ENCODE measurements at places on chromosomes 2 and 18.
A peak's percentile ranks its signal among the peaks of the same experiment; 100 is the strongest.

DNA sequence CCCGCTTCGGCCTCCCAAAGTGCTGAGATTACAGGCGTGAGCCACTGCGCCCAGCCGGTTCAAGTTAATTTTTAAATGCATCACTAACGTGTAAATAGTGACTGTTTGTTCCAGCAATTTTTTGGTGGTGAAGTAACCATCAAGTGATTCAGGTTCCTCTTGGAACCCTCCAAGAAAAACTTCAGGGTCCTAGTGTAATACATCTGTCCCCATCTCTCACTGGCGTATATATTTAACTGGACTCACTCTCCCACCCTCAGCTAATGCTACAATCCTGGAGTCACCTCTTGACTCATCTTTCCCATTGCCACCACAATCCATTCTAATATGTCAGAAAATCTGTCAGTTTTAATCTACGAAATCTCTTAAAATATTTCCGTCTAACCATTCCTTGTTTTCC lies 10.3 kb downstream of the SULT1C4 start:
- DNase-seq: no peak

DNA sequence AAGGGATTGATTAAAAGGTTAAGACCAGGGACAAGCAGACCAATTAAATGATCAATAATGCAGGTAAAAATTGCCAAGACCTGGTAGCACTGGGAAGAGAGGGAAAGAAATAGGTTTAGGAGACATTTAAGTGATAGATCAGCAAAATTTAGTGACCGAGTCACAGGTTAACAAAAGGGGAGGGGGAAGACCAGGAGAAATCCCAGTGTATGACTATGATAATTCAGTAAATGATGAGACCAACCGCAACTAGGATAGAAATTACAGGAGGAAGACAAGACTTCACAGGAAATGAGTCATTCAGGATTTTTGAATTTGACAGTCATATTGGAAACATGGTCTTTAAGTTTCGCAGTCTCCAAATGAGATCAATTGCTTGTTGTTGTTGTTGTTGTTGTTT lies 62.9 kb downstream of the COBLL1 start:
- DNase-seq: no peak

DNA sequence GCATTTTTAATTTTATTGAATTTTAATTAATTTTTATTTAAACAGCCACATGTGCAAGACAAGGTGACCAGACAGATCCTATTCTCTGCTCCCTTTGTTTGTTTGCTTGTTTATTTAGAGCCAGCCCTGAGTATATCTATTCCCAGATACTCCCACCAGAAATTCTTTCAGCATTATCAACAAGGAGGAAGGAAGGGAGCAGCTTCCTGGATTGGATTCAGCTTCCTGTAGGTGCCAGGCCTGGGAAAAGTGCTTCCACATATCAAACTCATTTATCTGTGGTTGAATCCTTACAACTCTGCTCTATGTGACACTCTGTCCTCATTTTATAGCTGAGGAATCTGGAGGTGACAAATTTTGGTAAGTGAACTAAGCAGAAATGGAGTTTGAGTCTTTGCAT lies 60.5 kb upstream of the KLF7 start:
- no peak for DNase-seq

DNA sequence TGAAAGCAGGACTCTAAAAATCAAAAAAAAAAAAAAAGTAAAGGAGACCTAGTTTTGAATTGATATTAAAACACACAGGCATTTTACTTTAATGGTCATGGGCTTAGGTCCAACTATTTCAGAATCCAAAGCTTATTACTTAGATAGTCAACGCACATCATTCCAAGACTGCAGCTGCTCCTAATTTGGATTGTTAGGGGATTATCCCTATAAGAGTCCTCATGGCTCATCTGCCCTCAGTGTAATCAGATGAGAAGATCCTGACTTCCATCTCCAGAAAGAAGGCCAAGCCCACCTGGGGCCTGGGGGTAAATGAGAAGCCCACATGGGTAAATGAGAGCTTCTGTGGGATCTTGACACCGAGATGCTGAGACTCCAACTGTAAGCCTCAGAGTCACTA lies 424.2 kb downstream of the NRXN1 start:
- DNase-seq: no peak

DNA sequence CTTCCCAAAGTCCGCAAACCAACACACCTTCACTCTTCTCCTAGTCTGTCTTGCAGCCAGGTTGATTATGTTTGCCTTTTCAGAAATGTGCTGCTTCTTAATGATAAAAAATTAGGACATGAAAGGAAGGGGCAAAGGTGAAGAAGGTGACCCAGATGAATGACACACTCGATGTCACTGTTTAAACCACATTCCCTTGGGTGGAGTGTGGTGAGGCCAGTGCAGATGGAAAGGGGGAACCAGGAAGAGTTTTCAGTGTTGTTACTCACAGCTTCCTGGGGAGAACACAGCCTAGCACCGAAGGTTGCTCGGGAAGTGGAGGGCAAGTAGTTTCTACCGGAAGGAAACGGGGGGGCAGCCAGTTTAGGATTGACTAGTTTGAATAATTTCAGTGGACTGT lies 57.2 kb upstream of the BOD1L2 start:
- DNase-seq: no peak

GRCh38 chr2:62783679-62784078 lies 78.2 kb downstream of the EHBP1 start:
- no peak for DNase-seq

DNA sequence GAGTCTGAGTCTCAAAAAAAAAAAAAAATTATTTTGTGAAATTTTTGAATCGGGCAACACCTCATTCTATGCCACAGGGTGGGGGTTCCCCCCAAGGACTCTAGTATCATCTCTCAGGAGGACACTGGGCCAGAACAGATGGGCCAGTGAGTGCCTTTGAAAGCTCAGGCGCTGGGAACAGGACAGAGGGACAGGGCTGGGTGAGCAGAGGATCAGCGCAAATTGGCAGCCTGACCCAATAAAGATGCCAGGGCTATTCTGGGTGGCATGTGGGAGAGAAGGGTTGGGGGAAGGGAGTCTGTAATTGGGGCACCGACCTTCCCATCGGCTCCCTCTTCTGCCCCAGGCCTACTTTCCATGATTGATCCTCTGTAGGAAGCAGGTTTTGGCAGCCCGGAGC lies 44.0 kb downstream of the KIF3C start:
- no peak for DNase-seq

GRCh38 chr2:239355724-239356123 lies 45.1 kb downstream of the HDAC4 start:
- no peak for DNase-seq

DNA sequence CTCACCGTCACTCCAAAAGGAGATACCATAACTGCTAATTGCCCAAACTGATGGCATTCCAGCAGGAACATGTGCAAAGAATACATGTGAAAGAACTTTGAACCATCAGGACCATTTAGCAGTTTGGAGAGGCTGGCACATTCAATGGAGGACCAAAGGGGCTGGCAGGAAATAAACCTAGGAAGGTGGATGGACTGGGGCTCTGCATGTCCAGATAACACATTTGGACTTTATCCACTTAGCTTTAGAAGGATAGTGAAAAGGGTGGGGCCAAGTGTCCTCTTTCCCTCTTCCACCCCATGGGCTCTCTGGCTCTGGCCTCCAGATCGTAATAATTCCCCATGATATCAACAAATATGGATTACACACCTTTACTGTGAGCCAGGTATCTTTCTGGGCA lies 80.0 kb upstream of the STPG4 start:
- DNase-seq: no peak

GRCh38 chr2:71925268-71926088 lies 222.2 kb downstream of the CYP26B1 start:
- no peak for DNase-seq

DNA sequence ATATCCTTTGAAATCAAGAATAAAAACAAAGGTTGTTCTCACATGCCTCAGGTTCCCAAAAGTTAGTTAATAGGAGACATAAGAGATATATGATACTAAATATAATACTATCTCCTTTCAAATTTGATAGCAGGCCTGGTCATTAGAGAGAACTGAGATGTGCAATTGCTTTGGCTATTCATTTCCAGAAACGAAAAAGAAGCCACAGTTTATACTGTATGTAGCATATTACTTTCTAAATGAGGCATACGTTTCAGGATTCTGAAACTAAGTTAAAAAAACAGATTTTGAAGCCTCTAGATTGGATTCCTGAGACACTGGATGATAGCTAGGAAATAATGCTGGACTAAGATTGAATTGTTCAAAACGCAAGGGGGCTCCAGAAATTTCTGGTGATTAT lies 7.1 kb downstream of the PPP1R1C start:
- no peak for DNase-seq

DNA sequence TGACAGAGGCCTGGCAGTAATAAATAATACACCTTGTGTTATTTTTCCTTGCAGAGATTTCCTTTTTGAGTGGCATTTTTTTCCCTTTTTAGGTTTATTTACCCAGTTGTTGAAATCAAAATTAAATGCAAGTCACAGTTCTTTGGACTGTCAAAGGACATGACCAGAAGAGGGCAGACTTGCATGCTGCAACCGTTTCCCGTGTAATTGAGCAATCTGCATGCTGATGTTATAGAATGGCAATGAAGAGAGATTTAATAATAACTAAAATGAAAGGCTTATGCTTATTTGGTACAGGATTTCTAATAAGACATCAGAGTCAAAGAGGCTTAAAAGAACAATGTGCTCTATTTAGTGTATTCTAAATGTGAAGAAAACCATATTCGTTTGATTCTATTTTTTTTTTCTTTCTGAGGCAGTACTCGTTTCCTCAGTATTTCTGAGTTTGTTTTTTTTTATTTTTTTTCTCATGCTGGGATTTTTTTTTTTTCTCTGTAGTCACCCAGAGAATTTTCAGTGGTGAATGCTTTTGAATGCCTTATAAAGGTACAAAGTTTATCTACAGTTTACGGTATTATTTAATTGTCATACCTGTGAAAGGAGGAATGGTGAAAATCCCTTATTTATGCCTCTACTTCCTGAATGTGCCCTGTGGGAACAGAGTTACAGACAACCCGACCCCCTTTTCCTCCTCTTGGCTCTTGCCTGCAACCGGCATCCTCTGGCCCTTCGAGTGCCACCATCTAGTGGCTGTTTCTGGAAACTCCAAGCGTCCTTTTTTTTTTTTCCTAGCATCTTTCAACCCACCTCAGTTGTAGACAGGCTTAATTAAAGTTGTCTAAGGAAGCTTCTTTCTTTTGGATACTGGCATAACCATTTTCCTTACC lies 368.5 kb downstream of the LRRTM1 start:
- DNase-seq: peak; percentile 2

DNA sequence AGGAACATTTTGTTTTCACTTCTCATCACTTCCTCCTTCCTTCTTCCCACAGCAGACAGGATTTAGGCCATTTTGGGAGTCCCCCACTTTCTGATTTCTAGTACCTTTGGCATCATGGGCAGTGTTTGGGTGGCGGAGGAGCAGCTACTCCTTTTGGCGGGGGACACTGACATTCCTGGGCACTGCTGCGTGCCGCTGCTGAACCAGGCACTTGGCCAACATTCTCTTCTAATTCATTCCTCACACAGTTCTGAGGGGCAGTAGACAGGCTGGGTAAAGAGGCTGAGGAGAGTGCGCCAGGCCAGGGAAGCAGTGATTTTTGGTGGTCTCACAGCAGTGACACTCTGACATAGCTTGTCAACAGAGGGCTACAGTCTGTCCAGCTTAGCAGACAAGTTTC lies 270.2 kb downstream of the LOXHD1 start:
- DNase-seq: no peak

GRCh38 chr18:32277549-32277948 lies 87.7 kb downstream of the MEP1B start:
- DNase-seq: no peak

DNA sequence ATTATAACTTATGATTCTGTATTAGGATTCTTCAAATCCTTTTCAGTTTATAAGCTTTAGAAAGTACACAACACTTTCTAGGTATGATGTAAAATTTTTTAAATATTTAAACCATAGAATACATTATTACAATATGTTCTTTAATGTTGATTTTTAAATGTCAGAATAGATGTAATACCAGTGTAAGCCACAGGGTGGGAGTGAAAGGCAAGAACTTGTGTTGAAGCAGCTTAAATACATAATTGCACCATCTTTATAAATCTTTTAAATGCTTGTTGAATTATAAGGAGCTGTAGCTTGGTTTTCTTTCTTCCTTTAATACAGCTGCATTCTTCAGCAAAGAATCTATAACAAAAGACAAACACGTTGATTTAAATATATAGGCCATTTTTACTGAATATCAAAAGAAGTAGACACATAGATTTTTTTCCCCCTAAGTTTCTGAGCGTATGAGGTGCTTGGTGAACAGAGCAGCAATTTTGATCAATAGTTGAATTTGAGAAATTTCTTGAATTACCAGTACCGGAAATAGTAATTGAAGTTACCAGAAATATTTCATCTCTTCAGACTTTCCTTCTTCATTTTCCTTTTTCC lies 63.0 kb downstream of the TANK start:
- DNase-seq: no peak

DNA sequence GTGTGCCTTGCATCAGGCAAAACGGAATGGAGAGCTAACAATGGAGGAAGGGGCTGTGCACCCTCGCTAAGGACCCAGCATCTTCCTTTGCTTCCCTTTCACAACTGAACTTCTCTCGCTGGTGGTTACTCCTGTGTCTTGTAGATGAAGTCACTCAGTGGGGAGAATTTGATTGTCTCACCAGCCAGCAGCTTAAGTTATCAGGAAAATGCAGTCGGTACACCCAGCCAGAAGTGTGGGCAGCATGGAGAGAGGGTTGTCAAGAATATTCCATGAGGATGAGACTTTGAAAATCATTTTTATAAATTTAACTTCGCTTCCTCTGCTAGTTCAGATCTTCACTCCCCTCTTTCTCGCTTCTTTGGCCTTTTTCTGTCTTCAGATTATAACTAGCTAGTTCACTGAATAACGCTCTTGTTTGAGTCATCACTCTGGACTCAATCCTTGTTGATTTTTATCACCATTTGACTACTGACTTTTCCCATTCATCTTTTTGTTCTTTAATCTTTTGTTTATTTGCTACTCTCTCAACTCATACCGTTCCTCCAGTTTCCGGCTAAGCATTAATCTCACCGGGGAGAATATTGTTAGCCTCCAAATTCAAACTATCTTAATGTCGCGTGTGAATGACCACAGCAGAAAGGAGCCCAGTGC lies 221.7 kb downstream of the CD226 start:
- DNase-seq: no peak

DNA sequence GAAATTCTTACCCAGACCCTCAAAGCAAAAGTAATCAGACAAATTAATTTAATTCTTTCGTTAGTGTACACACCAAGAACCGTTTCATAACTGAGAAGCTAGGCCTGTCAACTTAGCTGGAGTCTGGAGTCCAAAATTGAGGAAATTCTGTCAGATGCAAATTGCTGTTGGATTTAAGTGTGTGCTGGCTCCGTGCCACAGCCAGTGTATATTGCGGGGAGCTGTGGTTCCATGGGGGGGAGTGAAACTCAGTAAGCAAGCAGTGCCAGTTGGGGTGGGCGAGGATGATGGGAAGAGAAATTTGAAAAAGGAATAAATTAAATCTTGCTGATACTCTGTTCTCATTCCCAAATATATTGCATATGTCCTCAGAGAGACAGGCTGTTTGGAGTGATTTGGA lies 4.0 kb downstream of the ARPC2 start:
- no peak for DNase-seq

All from GOT3 (cell line).